ENCODE measurements at places on chromosomes 2 and 18. TPM values are rescaled to one million over a fixed set of nuclear protein-coding genes. Genes with fewer than 3 reads are reported as not detected.

The AFF3 gene
- 17.8 TPM for total RNA-seq

The AP1S3 gene
- total RNA-seq: 0.84 TPM

- DNase-seq: no peak
These were observed 84.7 kb downstream of the CDC42EP3 start for GRCh38 chr2:37586663-37587317.

DNA sequence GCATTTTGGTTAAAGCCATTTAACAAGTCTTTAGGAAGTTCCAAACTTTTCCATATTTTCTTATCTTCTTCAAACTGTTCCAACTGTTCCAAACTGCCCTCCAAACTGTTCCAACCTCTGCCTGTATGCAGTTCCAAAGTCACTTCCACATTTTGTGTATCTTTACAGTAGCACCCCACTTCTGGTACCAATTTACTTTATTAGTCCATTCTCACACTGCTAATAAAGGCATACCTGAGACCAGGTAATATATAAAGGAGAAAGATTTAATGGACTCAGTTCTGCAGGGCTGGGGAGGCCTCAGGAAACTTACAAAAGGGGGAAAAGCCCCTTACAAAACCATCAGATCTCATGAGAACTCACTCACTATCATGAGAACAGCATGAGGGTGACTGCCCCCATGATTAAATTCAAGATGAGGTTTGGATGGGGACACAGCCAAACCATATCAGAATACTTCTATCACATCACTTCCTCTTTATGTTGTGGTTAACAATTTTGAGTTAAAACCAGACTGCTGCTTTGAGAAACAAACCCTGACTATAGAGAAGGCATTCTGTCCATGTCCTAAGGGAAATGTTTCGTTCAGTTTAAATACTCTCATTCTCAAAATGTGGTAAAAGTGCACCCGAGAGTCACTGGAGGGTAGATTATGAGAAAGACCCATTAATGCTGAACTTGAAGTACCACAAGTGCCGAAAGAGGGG, 11.0 kb downstream of the IL18R1 start:
- DNase-seq: no peak

- no peak for DNase-seq
These were observed 13.9 kb upstream of the MBOAT2 start for GRCh38 chr2:9017411-9017810.

DNA sequence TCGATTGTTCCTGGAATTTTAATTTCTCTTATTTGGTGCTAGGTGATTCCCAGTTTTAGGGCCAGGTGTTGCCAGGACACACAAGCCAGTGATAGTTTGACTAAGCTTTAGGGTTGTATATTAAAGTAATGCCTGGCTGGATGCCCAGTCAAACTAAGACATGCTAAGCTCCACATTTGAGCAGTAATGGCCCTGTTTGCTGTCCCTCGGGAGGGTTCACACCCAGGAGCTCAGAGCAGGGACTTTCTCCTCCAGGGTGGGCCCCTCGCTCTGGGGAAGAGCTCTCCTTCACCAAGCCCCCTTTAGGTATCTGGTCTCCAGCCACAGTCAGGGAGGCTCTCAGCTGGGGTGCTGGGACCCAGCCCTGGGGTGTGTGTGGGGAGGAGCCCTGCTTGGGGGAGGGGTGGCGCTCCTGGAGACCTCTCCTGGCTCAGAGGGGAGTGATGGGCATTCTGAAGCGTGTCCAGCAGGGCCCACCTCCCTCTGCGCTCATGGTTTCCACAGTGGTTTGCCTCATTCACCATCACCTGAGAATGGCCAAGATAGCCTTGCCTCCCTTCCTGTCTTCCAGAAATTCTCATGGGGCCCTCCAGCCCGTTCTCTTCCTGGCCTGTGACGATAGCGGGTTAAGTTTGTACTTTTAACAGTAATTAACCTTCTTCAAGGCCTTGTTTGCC, 31.7 kb downstream of the INPP4A start:
- no peak for DNase-seq

GRCh38 chr18:79951545-79952455, at the start of gene SLC66A2:
Gene SLC66A2, minus strand, starts transcription at chr18:79951653. Its CDS starts 727 bp downstream, at chr18:79950926.
- peak; percentile 98 for DNase-seq

GRCh38 chr18:25010623-25011374, 341.2 kb downstream of the ZNF521 start:
- no peak for DNase-seq

The GREB1L gene
- total RNA-seq: 23.4 TPM

DNA sequence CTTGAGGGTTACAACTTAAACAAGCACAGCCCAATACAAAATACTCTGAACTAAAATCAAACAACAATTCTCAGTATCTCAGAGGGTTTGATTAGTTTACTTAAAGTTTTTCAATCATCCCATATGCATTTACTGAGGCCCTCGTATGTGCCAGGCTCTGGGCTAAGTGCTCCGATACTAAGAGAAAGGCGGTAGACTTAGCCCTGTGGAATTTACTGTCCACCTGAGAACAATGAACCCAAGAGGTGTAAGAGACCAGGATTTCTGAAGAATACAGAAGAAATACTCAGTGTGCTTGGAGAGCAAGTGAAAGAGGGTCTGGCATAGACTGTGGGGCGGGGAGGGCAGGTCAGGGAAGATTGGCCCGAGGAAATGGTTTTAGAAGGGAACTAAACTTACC, 25.1 kb upstream of the SCYGR1 start:
- DNase-seq: no peak

DNA sequence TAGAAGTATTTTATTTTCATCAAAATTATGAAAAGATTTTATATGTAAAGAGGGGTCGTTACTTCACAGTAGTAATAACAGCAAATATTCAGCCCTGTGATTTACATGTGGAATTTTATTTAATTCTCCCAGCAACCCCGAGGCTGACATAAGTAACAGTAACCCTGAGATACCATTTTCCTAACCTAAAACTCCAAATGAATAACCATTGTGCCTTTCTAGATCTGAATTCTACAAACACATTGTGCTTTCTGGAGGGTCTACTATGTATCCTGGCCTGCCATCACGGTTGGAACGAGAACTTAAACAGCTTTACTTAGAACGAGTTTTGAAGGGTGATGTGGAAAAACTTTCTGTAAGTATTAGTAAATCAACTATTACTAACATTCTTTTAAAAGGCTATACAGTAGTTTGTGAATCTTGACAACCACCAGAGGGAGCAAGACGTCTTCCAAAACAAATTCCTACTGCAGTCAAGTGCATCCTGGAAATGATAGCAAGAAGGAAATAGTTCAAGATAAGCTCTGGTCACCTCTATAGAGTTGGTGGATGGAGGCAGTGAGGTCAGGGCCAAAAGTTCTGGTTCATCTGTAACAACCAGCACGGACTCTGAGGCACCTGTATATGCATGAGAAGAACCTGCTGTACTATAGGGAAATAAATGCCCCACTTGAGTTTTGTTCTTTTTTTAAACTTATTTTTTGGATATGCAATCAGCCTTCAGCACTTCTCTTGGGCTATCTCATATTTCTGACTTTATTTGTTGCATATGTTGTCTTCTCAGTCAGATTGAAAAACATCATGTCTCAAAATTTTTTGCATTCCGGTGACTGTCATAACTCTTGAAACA, 37.4 kb downstream of the ACTR2 start:
- DNase-seq: no peak

GRCh38 chr2:190607014-190607597, 41.8 kb upstream of the NAB1 start:
- no peak for DNase-seq

The EHD3 gene
- total RNA-seq: 9.5 TPM

GRCh38 chr2:182187130-182187529, 201.5 kb downstream of the PPP1R1C start:
- no peak for DNase-seq

DNA sequence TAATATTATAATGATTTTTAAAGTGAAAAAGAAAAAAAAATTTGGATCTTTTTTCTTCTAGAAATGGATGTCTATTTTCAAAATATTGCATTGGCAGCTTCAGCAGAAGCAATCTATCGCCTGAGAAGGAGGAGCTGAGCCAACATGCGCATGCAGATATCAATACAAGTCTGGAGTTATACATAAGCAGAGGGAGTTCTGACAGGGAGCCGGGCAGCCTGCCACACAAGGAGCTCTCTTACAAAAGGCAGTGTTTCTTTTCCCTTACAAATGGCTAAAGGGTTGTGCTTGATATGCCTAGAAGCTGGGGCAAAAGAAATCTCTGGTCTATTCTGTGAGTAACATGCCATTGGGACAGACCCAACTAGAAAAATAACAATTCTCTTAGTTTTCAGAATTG, 291.9 kb upstream of the TRIB2 start:
- DNase-seq: peak; percentile 68

DNA sequence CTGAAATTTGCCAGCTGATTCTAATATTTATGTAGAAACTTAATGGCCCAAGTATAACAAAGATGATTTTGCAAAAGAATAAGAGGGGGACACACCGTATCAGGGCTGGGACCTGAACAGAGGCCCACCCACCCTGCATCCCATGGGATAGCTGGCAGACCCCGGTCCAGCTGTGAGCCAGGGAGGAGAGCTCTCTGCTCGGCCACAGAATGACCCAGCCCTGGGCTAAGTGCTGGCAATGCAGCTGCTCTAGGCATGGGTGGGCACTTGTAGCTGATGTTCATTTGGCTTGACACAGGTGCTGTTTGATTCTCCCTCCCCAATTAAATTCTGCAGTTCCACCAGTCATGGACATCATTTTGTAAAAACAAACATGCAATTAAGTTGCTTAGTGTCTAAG, 522.8 kb upstream of the RAB6C start:
- no peak for DNase-seq

GRCh38 chr2:213104092-213104902, 47.1 kb downstream of the IKZF2 start:
- no peak for DNase-seq

The CFAP210 gene
- not detected for total RNA-seq

- DNase-seq: no peak
These were observed 232.8 kb downstream of the TCF4 start for GRCh38 chr18:55355223-55355622.

GRCh38 chr2:27024812-27025211, 8.0 kb upstream of the TMEM214 start:
- DNase-seq: no peak

GRCh38 chr18:11960743-11961380, 20.4 kb upstream of the IMPA2 start:
- no peak for DNase-seq

GRCh38 chr18:68418881-68419280, 296.0 kb downstream of the TMX3 start:
- DNase-seq: no peak

GRCh38 chr18:51088410-51088809, 58.4 kb downstream of the SMAD4 start:
- DNase-seq: no peak

GRCh38 chr2:158182676-158183295, 81.1 kb downstream of the UPP2 start:
- DNase-seq: no peak

DNA sequence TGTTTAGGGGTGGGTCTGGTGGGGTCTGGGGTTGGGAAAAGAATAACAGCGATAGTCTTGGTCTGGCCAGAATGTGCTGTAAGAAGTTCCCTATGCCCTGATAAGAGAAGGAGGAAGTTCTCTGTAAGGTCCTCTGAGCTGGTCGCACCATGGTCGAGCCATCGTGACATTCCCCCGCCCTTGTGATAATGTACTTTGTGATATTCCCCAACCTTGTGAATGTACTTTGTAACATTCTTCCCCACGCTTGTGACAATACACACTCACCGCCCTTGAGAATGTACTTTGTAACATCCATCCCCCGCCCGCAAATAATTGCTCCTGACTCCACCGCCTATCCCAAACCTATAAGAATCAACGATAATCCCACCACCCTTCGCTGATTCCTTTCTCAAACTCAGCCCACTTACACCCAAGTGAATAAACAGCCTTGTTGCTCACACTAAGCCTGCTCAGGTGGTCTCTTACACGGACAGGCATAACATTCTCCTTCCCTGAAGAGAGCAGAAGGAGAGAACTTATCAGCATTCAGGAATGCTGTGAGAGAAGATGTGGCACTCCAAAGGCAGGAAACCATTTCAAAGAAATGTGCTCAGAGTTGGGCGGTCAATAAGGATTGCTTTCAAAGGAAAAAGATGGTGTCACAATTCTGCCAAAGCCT, 17.8 kb upstream of the DUSP19 start:
- DNase-seq: no peak
